ENCODE measurements at places on chromosomes 5 and 9.

DNA sequence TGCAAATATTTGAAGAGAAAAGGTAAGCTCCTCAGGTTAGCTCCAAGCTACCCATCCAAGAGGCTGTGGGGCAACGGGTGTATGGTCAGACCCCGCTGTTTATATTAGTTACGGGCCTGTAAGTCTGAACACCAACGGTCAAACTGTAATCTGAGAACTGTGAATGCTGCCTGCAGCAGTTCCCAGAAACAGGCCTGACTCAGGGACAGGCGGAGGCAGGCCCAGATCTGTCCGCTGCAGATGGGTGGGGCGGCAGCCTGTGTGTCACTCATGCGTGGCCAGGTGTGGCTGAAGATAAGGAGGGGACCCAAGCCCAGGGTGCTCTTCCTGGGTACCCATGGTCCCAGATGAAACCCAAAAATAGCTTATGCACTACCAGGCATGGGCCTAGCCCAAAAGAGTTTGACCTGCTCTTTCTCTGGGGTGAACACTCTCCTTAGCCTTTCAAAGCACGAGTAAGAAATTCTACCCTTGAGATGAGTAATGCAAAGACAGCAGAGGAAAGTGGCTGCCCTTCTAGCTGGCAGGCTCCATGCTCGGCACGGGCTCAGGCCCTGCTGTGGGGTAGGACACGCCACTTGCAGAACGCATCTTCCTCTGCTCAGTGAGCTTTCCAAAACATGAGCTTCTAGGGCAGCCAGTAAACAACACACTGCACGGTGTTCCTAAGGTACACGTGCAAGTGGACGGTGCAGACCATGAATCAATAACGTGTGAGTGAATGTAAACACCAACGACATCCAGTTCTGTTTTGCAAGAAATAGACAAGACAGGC lies 9.1 kb downstream of the UBAC1 start:
- DNase-seq, result no peak

- no peak for DNase-seq
Measured at GRCh38 chr5:11191673-11192072, 430.6 kb upstream of the DAP start.

- DNase-seq, result no peak
Measured at GRCh38 chr9:94084314-94084713, at the start of gene PTPDC1. Gene PTPDC1 (plus strand): TSS chr9:94084464. CDS start chr9:94084531, 67 bp downstream.

GRCh38 chr9:14311171-14311949 lies 2.6 kb downstream of the NFIB start:
- DNase-seq, result no peak

- DNase-seq, result peak; percentile 77
Measured at GRCh38 chr5:39197556-39197955, 21.8 kb downstream of the FYB1 start.

GRCh38 chr5:96374653-96375052 lies 58.4 kb downstream of the PCSK1 start:
- peak; percentile 11 for DNase-seq

DNA sequence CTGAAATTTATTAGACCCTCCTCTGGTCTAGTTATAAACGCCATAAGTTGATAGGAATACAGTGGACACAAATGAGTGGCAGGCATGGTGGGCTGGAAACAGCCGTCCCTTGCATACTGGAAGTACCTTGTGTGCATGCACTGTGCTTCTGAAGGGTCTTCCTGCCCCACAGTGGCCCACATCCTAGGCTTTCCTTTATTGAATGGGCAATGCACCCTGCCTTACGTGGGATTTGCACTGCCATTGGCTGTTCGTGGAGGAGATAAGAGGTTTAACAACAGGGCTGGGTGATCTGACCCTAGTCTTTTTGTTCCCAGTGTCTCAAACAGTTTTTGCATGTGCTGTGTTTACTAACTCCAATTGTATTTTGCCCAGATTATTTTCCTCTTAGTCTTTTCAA lies 480.8 kb downstream of the GADD45G start:
- no peak for DNase-seq
